ENCODE measurements at places on chromosomes 11 and 22.

- DNase-seq, result no peak
Observed at GRCh38 chr11:25612806-25613205, 719.1 kb upstream of the ANO3 start.

GRCh38 chr11:87174870-87175269 is 137.1 kb downstream of the TMEM135 start:
- DNase-seq, result no peak

DNA sequence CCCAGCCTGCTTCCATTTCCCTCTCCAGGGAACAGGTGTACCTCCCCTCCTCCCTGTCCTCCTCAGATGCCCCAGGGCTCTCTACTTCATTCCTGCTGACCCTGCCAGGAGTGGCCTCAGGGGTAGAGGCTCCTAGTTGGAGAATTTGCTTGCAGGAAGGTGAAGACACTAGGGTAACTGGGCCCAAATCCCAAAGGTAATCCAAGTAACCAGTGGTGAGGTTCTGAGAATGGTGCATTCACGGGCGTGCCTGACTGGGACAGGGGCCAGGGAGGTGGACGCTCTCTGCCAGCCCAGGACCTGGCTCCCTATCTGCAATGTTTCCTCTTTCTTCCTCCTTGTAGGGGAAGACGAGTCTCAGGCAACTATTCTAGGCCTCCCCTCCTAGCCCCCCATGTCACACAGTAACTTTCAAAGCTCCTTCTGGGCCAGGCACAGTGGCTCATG is 2.9 kb downstream of the SLC35C1 start:
- DNase-seq, result no peak

- no peak for DNase-seq
Observed at GRCh38 chr22:48975316-48975741, 852.3 kb downstream of the BRD1 start.

DNA sequence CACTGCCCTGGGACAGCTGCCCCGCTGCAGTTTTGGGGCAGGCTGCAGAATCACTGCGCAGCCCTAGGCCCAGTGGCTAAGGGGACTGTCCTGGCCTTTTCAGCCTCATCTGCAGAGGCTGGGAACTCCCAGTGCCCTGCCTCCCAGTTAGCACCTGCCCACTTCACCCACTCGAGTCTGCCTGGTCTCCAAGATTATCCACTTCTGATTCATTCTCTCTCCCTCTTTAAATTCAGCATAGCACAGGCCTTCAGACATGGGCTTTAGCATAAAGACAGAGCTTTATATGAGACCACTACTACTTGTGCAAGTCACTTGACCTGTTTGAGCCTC is 8.9 kb downstream of the DAGLA start:
- no peak for DNase-seq

GRCh38 chr11:71102251-71102995 is 150.0 kb downstream of the SHANK2 start:
- DNase-seq, result no peak

DNA sequence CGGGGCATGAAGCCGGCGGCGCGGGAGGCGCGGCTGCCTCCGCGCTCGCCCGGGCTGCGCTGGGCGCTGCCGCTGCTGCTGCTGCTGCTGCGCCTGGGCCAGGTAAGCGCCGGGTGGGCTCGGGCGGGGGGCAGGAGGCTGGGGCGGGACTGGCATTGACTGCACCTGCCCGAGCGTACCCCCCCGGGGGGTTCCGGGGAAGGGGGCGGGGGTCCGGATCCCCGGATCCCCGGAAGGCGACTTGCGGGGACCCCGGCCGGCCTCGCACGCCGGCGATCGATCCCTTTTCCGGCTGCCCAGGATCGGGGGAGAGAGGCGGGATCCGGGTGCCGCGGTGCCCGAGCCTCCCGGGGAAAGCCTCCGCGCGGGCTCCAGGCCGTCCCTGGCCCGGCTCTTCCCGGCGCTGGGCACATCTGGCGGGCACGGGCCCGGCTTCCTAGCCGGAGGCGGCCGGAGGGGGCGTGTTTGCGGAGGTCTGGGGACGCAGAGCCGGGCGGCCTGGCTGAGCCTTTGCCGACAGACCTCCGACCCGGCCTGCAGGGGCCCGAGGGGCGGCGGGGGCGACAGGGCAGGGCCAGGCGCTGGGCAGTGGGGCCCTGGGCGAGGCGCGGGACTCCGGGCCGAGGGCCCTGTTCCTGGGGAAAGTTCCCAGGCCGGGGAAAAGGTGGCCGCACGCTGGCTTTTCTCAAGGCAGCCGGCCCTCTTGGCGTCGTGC is 705 bp downstream of the PTPRJ start:
- DNase-seq, result peak; percentile 49

DNA sequence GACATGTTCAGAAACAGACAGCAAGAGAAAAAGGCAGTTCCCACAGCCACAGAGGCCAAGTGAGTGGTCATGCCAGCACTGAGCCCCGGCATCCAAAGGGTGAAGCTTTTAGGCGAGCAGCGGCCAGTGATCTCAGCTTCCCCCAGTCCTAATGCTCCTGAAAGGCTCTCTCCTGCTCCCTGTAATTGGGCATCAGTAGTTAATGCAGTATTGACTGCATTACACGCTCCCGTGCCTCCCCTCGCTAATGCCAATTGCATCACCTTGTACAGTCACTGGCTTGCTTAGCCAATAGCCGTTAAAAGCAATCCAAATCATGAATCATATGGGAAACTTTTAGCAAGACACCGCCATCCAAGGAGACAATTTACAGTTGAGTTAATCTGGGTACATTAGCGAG is 4.9 kb downstream of the LMO1 start:
- DNase-seq, result peak; percentile 70

DNA sequence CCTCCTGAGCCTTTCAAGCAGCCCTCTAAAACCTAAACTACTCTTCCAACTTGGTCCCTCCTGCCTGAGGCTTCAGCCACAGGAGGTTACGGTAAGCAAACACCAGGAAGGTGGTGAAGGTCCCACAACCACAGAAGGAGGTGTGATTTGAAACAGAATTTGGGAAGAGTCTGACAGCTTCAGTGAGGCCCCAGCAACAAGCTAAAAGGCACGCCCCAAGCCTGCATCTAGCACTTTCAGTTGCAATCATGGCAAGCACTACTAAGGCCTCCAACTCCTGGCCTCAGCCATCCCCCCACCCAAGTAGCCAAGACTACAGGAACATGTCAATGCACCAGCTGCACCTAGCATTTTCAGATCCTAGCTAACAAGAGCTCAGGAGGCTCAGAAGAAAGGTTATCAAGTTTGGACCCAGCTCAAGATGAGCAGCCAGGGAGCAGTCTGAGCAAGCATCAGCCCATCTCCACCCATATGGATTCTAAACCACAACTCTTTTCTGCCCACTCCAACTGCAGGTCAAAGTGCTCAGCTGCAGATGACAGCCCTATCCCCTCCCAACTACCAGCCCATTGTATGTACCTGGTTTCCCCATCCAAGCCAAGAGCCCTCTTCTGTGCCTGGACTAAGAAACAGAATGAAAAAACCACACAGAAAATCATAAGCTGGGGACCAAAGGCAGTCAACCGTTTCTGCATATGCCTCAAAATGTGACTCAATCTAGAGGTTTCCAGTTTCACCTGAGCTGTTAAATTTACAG is 10.4 kb upstream of the AHNAK start:
- no peak for DNase-seq

GRCh38 chr22:36486619-36487384 is 5.4 kb upstream of the TXN2 start:
- DNase-seq, result no peak

DNA sequence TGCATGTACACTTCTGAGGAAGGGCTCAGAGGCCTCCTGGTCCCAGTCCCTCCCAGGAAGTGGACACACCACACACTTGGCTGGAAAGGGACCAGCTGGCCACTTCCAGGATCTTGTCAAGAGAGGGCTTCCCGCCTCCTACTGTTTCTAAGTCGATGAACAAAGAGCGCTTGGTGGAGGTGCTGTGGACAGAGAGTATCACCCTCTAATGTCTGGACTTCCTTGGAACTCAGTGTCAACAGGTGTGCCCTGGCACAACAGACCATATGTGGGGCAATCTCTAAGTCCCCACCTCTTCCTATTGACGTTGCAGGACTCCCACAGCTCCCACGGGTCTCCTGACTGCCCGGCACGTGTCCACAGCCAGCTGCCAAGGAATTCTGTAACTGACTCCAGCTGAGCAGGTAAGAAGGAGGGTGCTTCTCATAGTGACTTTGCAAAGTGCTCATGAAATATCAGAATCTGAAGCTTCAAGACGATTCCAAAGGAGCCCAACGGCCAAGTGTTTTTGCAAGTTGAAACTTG is 16.1 kb downstream of the POU2AF1 start:
- no peak for DNase-seq

DNA sequence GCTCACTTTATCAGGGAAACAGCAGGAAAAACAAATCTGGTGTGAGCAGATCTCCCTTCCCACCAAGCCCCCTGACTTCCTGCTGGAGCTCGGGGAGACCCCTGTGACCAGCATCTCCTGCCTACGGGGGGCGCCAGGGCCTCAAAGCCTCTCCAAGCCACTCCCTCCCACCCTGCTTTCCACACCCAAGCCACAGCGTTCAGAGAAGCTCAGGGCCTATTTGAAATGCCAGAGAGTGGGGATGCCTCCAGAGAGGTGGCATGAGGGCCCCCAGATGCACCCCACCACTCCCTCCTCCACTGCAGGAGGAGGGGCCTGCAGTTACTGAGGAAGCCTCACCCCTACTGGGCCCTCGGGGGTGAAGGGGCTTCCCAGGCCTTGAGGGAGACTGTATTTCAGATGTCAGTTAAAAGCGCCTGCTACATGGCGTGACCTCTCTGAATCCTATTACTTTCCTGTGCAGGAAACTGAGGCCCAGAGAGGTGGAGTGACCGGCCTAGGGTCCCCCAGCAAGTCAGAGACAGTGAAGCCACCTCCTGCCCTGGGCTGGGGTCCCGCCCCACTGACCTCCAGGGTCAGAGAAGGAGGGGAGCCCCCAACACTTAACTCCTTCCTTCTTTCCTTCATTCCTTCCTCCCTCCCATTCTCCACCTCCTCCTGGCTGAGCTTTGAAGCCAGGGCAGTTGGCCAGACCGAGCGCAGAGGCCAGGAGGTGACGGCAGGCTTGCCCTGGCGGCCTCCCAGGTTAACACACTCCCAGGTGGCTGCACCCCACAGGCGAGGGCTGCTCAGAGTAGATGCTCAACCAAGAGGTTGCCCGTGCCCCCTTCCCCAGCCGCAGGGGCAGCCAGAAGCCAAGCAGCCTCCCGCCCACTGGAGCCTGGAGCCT is 6.0 kb upstream of the CDKN1C start:
- DNase-seq, result peak; percentile 50

DNA sequence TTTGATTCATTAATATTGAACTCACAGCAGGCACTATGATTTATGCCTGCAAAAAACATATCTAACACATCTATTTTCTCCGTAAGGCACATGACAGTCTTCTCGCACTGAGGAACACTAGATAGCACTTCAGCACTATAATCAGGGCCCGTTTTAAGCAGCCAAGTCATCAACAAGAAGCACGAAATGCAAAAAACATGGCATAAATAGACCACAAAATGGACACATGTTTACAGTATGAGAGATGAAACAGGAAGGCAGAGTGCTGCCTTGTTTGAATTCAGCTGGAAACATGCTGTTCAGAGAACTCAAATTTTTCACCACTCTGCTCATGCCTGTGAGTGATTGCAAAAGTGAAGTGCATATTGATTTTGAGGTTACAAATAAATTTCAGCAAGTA is 205.8 kb upstream of the PDGFD start:
- no peak for DNase-seq

DNA sequence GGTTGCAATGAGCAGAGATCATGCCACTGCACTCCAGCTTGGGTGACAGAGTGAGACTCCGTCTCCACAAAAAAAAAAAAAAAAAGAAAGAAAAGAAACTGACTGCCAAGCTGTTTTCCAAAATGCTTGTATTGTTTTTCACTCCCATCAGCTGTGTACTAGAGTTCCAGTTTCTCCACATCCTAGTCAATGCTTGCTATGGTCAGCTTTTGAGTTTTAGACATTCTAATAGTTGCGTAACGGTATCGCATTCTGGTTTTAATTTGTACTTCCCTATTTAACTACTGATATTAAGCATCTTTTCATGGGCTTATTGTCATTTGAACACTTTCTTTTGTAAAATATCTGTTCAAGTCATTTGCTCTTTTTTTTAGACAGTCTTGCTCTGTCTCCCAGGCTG is 55.7 kb downstream of the TSPAN18 start:
- no peak for DNase-seq
